Bone marrow (tissue), 2 donors: ENCODE measurements at places on chromosomes 5 and 9.
A peak's percentile ranks its signal among the peaks of the same experiment; 100 is the strongest.

DNA sequence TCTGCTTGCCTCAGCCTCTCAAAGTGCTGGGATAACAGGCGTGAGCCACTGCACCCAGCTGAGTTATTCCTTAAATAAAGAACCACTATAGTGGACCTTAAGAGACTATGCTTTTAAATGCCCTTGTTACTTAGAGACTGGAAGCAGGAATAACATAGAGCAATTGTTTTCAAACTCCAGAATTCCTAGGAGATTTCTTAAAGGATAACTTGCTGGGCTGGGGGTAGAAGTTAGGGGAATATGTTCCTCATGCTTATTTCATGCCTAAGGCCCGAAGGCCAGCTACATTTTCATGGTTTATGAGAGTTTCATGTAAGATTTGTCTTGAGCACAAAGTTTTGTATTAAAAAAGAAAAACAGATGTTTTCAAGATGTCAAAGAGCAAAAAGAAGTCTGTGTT, 48.2 kb downstream of the CSNK1A1 start:
- DNase-seq, result no peak

DNA sequence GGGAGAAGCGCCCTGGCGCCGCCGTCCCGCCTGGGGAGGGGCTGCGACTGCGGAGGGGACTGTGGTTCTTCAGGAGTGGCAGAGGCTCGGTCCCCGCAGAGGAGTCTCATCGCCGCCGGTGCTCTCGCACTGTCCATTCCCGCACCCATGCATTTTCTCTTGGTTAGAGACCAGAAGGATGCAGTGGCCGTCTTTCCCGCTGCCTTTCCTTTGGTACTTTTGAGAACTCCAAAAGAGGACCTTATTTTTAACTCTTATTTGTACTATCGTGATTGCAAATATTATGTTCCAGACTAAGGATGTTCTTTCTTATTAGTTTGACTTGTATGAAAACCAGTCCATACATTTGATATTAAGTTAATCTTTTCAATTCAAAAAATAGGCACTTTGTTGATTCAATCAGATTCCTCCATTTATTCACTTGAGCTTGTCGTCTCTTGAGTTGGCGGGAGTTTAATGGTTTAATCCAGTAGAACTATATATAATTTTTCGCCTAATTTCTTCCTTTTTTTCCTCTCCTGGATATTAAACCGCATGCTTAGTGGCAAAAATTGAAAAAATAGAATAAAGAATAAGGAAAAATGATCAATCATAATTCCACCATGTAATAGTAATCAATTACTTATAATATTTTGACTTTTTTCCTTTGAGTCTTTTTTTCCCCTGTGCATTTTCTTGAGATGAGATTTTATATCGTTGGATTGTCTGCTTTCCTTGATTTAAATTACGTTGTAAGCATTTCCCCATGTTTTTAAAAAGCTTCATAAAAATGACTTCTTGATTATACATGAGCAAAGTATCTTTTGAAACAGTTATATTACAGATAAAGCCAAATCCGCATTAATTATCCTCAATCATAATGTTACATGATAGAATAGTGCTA, 861 bp downstream of the ZFYVE16 start:
- no peak for DNase-seq

DNA sequence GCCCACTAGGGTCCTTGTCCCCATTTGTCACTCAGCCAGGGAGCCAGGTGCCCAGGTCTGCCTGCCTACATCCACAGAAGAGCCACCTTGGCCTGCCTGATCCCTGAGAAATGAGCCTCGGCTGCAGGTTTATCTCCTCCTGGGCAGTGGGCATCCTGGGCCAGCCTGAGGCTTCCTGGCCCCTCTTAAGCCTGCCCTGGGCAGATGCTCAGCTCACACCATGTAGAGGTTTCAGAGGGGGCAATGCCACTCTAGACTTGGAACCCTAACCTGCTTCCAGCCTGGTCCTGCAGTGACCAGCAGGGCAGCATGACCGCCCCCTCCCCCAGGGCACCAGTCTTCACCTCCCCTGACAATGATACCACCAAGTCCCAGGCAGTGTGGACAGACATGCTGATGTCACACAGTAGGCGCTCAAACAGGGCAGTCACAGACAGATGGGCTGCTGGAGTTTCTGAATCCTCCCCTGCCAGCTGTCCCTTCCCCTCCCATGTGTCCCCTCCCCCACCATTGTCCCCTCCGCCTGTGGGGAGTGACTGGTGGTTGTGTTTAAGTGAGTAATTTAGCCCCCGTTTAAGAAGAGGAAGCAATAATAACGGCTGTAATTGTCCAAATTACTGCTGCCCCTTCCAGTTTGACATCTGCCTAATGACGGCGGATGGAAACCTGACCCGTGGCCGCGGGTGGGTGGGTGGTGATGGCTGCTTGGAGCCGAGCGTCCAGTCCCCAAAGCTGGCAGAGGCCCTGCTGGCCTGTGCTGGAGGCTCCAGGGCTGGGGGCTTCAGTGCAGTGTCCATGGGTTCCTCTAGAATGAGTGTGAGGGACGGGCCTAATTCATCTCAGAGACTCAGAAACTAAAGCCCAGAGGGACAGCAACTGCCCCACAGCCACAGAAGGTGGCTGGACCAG, 147.7 kb downstream of the BARX1 start:
- no peak for DNase-seq

DNA sequence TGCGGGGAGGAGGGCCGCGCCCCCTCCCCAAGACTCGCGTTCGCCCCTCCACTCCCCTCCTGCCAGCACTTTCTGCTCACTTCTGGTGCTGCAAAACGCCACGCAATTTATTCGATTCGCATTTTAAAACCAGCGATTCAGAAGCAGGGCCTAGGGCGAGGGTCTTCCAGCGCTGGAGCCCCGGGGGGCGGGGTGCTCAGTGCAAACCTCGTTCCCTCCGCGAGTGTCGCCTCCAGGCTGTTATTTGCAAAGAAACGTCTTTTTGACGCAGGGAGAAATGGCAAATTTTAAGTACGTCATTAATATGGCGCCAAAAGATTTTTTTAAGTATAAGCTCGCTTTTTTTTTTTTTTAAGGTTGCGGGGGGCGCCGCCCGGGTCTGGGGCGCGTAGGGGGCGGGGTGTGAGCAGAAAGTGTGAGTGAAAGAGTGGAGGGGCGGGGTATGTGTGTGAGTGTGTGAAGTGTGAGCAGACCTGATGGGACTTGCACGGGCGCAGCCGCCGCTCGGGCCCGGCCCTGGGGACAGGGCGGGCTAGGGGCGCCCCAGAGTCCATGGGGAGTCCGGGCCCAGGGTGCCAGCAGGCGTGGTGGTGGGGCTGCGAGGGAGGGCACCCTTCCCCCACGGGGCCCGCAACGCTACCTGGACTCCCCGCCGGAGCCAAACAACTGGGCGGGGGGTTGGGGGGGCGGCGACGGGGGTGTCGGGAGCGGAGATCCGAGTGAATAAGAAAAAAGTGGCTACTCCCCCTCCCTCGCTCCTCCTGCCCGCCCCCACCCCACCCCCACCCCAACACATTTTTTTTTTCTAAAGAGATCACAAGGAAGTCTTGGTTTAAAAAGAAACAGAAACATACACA, at the start of gene JADE2:
Gene JADE2 (plus strand): TSS at position 845 of the 857 bp plus-strand sequence. CDS start 10,188 bp downstream, outside the sequence.
- peak; percentile 49 for DNase-seq

DNA sequence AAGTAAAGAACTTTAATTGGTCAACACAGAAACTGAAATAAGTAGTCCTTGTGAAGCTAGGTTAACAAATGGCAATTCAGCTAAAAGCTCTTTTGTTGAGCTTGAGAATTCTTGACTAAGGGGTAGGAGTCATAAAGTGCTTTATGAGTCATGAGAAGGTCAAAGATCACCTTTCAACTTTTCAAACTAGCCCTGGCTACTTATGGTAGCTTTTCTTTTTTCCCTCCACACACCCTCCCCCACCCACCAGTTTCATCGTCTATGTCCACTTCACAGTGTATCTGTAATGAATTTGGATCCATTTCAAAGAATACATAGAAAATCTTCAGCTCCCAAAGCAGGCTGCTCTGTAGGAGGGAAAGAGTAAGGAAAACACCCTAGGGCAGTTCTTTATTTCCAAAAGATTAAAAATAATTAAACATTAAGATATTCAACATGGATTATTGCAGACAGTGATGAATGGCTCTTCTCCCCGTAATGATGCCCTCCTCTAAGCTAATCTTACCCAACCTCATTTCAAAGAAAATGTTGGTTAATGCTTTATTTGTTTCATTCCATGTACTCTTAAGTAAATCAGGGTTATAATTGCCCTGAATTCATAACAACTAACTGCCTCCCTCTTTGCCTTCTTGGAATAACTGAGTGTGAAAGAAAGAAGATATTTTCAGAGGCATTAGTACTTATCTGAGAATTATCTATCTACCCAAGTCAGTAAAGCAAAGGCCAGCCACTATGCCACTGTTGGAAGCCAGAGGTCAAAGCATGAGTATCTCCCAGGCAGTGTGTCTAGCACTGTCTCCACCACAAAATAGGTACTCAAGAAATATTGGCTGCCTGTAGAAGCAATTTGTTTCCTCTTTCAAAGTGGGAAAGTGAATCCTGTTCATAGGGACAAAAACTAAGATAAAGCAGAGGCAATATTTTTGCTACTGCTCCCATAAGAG, 290.6 kb downstream of the PIK3R1 start:
- DNase-seq, result no peak

DNA sequence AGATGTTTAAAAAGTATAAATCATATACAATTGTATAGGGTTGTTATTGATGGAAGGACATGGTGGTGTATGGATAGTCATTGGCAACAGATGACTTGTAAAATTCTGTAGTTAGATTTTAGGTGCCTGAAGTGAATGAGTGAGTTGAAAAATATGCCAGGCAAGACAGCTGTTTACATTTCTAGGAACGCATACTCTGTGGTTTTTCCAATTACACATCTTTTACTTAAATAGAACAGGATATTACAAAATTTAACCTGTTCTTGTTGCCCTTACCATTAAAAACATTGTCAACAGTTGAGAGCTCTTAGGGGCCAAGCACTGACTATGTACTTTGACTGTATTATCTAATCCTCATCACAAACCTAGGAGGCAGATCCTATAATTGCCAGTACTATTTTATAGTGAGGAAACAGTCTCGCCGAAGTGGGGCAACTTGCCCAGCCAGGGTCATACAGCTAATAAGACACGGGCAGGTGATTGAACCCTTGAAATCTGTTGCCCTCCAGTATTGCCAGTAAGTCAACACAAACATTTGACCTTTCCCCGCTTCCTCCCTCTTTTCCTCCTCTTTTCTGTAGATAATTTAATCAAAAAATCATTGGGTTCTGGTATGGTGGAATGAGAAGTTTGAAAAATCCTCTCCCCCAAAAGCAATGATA, 88.6 kb downstream of the MACROH2A1 start:
- DNase-seq, result no peak

GRCh38 chr5:15515229-15515628, 15.2 kb downstream of the FBXL7 start:
- no peak for DNase-seq

DNA sequence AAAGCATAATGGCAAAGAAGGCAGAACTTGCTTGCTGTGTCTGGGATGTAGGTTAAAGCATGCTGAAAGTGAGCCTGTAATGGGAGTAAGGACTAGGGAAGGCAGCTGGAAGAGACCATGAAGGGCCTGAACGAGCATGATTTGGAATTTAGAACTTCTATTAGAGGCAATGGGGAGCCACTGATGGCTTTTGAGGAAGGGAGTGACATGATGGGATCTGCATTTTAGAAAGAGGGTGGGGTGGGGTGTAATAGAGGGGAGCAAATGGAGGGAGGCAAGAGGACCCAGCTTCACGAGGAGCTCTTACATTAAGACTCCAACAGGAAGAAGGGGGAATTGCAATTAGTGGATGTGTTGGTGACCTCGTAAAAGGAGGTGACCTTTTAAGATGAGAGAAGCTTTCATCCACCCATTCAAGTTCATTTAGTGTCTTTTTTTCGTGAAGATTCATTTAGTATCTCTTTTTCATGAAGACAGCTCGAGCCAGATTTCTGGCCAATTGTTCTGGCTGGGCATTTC, 13.6 kb upstream of the GABRP start:
- DNase-seq, result no peak

GRCh38 chr5:137453483-137454080, 45.5 kb downstream of the SPOCK1 start:
- no peak for DNase-seq

DNA sequence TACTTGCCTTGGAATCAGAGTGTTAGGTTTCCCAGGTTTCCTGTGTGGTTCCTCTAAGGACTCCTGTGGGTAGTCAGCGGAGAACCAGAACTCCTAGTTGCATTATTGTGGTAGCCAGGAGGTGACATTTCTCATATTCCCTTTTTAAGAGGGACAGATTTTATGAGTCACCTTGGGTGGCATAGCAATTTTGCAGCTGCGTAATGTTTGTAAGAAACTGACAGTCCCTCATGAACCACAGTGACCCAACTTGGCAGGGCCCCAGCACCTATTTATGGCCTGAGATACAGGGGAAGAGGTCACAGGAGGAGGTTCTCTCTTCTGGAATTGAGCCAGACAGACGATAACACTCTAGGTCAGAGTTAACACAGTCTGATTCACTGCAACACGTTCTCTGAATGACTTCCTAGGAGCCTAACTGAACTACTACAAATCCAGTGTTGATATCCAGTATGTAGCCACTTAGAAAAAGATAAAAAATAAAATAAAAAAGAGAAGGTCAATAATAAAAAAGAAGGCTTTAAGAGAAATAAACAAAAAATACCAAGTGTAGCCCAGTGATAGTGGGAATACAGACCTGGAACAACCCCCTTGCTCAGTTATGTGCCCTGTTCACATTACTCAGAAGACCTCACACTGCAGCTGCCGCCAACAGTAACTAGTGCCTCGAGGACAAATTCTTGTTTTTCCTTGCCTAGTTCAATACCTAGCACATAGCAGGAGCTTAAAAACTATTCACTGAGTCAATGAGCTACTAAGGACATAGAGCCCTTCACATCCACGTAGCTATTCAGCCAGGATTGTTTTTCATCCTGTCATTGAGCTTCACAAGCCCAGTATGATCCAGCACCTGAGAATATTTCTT, 50.7 kb upstream of the VLDLR start:
- peak; percentile 7 for DNase-seq

- no peak for DNase-seq
Observed at GRCh38 chr5:36152324-36153297, 700 bp downstream of the SKP2 start.

DNA sequence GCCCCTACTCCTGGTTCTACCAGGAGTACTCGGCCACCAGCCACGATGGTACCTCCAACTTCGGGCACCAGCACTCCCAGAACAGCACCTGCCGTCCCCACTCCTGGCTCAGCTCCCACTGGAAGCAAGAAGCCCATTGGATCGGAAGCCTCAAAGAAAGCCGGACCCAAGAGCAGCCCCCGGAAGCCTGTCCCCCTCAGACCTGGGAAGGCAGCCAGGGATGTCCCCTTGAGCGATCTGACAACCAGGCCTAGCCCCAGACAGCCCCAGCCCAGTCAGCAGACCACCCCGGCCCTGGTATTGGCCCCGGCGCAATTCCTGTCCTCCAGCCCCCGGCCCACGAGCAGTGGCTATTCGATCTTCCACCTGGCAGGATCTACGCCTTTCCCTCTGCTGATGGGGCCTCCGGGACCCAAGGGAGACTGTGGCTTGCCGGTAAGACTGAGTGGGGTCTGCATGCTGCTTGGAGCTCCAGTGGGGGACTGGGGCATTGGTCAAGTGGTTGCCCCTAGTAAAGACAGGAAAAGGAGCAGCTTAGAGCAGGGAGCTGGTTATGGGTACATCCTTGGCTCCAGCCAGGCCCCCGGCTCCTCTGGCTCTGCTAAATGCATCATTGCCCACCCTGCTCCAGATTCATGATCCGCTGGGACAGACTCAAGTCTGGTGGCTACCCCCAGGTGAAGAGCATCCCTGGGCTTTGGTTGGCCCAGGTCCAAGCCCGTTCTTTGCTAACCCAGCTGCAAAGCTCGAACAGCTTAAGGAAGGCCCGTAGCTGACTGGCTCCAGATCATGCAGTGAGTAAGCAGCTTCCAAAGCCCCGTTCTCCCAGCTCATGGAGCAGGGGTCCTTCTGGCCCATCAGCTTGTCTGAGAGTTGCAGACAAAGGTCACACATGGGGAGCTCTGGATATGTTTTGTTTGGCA, 14.0 kb downstream of the COL27A1 start:
- no peak for DNase-seq

GRCh38 chr9:70390933-70391341, 23.5 kb downstream of the KLF9 start:
- no peak for DNase-seq
